Upper lobe of left lung (tissue), 6 donors: ENCODE measurements at places on chromosomes 16 and 17. TPM values are rescaled to one million over a fixed set of nuclear protein-coding genes. Genes with fewer than 3 reads are reported as not detected.
A peak's percentile ranks its signal among the peaks of the same experiment; 100 is the strongest.

The TMEM235 gene
- total RNA-seq: not detected

The CLEC3A gene
- not detected for total RNA-seq

- H3K4me3 ChIP-seq: no peak overlapping the region
- H3K27ac ChIP-seq: no peak overlapping the region
- H3K36me3 ChIP-seq: no peaks in the 10 kb centered on the region
- H3K27me3 ChIP-seq: no peaks in the 10 kb centered on the region
Observed at GRCh38 chr16:80346111-80346632, 194.6 kb upstream of the DYNLRB2 start.

DNA sequence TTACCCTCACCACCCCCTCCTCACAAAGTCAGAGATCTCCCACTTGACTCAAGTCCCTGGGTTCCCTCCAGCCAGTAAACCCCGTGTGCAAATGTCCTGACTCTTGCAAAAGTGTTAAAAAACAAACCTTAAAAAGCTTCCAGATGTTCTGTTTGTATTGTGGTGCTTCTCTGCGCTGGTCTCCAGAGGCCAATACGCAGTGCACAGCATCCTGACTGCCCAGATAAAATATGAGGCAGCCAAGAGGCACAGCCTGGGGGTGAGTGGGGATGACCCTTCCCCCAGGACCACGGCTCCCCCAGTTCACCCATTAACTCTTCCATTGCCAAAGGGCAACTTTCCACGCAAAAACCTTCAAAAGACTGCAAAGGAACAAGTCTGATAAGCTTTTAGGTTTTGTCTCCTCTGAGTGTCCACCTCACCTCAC, 291.8 kb downstream of the SOX9 start:
- H3K27ac ChIP-seq: no peak overlapping the region
- DNase-seq: no peak
- no peaks in the 10 kb centered on the region for H3K36me3 ChIP-seq
- H3K4me3 ChIP-seq: no peak overlapping the region

GRCh38 chr17:74453665-74454196, 12.7 kb upstream of the CD300A start:
- no peaks in the 10 kb centered on the region for H3K36me3 ChIP-seq
- H3K27ac ChIP-seq: peak overlapping the region; percentile 86
- peaks cover 39% of the 10 kb centered on the region for H3K4me1 ChIP-seq
- DNase-seq: no peak

- peak overlapping the region; percentile 47 for H3K4me3 ChIP-seq
- no peaks in the 10 kb centered on the region for H3K36me3 ChIP-seq
- H3K4me1 ChIP-seq: peaks cover 60% of the 10 kb centered on the region
- H3K27ac ChIP-seq: peak overlapping the region; percentile 2
- H3K27me3 ChIP-seq: no peaks in the 10 kb centered on the region
Observed at GRCh38 chr17:79991924-79992648, 43.6 kb downstream of the TBC1D16 start.

GRCh38 chr17:81539961-81540675, 11.9 kb downstream of the FSCN2 start:
- H3K4me1 ChIP-seq: peaks cover 21% of the 10 kb centered on the region
- H3K27me3 ChIP-seq: peaks cover 13% of the 10 kb centered on the region
- DNase-seq: peak; percentile 72
- H3K36me3 ChIP-seq: peaks cover 44% of the 10 kb centered on the region

DNA sequence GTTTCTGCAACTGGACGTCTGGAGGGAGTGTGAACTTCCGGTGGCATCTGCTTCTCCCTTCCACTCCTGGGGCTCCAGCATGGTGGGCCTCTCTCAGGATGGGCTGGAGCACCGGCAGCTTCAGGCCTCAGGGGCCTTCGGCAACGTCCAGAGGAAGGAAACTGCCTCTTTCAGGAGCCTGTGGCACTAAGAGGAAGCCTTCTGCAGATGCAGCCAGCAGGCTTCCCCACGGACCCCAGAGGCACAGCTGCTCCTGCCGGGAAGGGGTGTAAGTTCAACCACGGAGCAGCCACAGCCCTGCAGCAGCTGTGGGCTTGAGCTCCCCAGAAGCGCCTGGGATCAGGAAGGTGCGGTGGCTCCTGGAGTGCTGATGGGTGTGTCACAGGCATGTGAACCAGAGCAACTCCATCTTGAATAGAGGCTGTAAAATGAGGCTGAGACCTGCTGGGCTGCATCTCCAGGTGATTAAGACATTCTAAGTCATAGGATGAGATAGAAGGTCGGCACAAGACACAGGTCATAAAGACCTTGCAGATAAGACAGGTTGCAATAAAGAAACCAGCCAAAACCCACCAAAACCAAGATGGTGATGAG, 50.8 kb upstream of the KLHDC4 start:
- H3K36me3 ChIP-seq: no peaks in the 10 kb centered on the region
- no peaks in the 10 kb centered on the region for H3K4me1 ChIP-seq
- no peak overlapping the region for H3K27ac ChIP-seq
- H3K27me3 ChIP-seq: no peaks in the 10 kb centered on the region
- no peak overlapping the region for H3K4me3 ChIP-seq
- DNase-seq: no peak

DNA sequence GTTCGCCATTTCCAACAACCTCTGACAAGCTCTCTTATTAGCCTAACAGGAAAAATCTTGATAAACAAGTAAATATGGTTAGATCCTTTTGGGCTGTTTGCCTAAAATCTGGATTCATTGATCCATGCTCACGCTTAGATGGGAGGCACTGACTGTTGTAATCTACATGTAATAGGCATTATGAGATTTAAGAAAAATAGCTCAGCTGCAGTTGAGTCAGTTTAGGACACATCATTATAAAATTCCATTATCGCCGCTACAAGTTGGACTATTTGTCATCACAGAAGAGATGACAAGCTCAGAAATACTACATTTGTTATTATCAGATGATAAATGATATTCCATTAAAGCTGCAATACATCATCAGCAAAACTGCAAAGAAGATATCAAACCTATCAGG, 524.0 kb downstream of the TOX3 start:
- no peak overlapping the region for H3K4me3 ChIP-seq
- DNase-seq: no peak
- H3K4me1 ChIP-seq: no peaks in the 10 kb centered on the region
- no peaks in the 10 kb centered on the region for H3K27me3 ChIP-seq

DNA sequence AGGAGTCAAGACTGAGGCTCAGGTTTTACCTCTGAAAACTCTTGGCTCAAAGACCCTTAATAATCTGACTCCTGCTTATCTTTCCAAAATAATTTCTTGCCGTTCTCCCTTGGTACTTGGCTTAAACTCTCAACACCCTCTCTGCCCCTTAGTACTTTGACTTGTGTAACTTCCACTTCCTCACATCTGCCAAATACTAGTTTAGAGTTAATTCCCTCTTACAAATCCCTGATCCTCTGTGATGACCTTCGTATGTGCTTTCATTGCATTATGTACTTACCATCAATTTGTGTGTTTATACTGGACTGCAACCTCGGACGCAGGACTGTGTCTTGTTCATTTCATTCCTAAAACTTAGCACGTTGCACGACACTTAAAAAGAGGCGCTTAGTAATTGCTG, 35.2 kb downstream of the ZNF207 start:
- no peaks in the 10 kb centered on the region for H3K4me1 ChIP-seq
- no peak for DNase-seq
- no peak overlapping the region for H3K27ac ChIP-seq
- H3K4me3 ChIP-seq: no peak overlapping the region
- H3K27me3 ChIP-seq: no peaks in the 10 kb centered on the region
- peaks cover 19% of the 10 kb centered on the region for H3K36me3 ChIP-seq
